ENCODE measurements at places on chromosomes 5 and 9.

DNA sequence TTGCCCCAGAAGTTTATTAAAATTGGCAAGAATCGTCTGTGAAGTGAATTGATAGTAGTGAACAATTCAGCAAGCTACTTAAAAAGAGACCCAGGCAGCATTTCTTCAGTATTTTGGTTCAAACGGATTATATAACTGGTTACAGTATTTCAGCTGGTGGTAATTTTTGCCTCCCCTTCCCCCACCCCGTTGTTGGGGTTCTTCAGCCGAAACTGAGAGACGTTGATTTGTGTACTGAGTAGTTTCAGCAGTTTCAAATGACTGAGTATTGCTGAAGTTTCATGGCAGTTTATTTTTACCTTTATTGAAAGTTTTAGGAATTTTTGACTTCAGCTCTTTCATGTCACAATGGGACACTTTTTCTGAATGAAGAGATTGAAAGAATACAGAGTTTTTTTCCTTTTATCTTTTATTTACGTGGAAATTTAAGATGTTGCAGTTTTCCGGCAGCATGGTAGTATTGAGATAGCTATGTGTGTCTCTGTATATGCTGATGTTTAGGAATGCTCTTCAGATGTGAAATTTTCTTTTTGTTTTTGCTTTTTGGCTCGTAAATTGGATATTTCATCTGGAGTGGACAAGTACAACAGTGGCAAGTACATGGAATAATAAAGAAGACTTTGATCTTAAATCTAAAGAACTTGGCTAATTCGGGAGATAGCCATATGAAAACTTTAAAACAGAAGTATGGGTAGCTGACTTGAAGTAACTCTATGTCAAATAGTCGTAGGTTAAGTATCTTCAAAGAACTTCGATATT is 1.9 kb downstream of the GPBP1 start:
- DNase-seq = no peak

- DNase-seq = no peak
Observed at GRCh38 chr9:98971915-98972223, 28.2 kb downstream of the COL15A1 start.

GRCh38 chr5:137374110-137374714 is 124.9 kb downstream of the SPOCK1 start:
- peak; percentile 94 for DNase-seq

DNA sequence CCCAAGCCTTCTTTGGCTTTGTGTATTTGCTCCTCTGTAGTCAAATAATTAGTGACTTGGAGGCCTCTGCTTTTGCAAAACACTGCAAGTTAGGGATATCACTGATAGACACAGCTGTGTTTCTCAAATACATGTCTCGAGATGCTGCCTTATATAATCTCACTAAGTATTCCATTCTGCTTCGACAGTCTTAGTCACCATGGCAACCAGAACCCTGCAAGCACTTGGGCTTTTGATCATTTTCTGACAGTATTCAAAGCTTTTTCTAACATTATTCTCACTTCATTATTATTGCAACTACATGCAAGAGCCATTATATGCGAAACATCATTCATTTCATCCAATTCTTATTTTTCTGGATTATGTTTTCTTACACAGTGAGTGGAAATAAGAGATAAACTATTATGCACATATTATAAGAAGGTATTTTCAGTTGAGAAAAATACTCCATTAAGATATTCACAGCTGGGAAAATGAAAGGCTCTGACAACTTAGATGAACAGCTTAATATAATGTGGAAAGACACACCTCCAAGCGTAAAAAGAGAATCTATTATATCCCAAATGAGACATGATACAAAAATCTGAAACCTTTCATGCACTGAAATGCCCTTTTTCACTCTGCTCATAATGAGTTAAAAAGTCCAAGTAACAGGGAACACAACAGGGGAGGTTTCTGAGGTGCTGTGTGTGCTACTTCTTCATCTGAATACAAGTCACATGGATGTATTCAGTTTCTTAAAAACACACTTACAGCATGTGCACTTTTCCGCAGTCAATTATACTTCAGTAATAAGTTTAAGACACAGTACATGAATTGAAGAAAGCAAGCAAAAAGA is 93.9 kb downstream of the SCAI start:
- DNase-seq = no peak

- DNase-seq = no peak
Observed at GRCh38 chr5:147398860-147399259, 111.0 kb downstream of the DPYSL3 start.

GRCh38 chr5:149172261-149172660 is 31.0 kb downstream of the ABLIM3 start:
- DNase-seq = no peak

- no peak for DNase-seq
Observed at GRCh38 chr5:40043916-40044315, 619.1 kb upstream of the DAB2 start.

GRCh38 chr5:155728146-155728856 is 598.7 kb upstream of the SGCD start:
- peak; percentile 62 for DNase-seq

- no peak for DNase-seq
Observed at GRCh38 chr9:126452106-126452505, 125.5 kb downstream of the MVB12B start.

GRCh38 chr5:36150676-36151433 is 832 bp downstream of the LMBRD2 start:
- DNase-seq = peak; percentile 51

DNA sequence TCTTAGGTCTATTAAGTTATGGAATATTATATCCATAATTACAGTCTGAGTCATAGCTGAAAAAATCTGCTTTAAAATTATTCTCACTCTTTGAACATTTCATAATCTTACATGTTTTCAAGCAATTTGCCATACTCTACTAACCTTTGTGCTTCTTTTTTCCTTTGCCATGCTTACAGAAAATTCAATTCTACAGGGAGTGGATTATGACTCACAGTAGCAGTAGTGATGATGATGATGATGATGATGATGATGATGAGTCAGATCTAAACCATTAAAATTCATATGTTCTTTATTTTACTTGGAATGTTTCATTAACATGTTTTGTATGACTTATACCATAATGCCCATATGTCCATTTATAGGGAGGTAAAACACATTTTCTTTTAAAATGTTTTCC is 207.1 kb downstream of the VPS13A start:
- no peak for DNase-seq

DNA sequence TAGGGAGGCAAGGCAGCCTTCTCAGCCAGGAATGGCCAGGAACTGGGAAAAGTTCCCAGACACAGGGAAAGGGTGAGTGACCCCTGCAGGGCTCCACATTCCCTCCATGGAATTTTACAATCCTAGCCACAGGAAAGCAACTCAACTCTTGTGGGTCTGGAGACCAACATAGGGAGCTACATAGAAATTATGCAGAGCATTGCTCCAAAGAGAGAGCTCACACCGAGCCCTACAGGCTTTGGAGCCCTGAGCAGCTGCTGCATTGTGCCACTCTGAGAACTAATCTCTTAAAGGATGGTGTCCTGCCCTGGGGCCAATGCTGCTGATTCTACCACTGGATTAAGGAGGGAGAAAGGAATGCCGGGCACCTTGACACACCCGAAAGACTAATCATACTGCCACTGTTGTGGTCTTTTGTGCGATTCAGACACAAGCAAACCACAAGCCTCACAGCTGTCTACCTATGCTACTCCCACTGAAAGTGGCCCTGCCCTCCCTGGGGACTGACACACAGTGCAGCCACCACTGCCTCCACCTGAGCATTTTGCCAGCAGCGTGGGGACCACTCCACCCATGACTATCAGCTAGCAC is 1089.8 kb upstream of the NUDT12 start:
- DNase-seq = no peak

GRCh38 chr5:127958421-127959011 is 125.0 kb upstream of the SLC12A2 start:
- peak; percentile 40 for DNase-seq

DNA sequence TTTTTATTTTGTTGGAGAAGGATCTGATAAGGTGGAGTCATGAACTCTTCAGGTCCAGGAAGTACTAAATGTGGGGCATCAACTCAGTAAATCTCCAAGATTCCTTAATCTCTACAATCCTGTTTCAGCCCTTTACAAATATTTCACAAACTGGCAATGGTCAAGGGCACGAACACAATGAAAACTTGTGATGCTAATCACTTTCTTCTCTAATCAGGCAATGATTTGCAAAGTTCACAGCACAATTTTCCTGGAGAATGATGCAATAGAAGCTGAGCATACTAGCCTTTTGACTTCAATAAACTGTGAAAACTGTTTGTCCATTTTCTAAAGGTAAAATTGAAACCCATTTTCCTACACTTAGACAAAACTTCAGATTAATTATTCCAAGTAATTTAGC is 16.9 kb downstream of the GDF9 start:
- no peak for DNase-seq

GRCh38 chr9:23341346-23341745 is 484.7 kb downstream of the ELAVL2 start:
- DNase-seq = no peak

DNA sequence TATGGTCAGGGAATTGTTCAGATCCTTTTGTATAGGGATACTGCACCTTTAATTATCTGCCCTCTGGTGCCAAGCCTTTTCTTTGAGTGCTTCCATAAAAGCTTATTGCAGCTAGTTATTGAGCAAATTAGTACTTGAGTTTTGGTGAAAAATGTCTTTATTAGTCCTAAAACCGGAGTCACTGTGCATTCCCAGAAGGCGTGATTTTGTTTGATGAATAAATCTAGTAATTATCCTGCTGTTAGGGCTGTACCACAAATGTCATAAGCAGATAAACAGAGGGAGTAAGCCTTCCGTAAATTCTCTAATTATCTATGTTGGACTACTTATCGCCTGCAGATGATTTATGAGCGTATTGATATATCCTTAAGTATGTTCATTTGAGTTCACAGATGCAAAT is 620.7 kb upstream of the ARRDC3 start:
- peak; percentile 47 for DNase-seq

- DNase-seq = no peak
Observed at GRCh38 chr5:20287640-20288039, 299.6 kb upstream of the CDH18 start.

GRCh38 chr5:107242411-107243219 is 428.1 kb downstream of the EFNA5 start:
- no peak for DNase-seq

DNA sequence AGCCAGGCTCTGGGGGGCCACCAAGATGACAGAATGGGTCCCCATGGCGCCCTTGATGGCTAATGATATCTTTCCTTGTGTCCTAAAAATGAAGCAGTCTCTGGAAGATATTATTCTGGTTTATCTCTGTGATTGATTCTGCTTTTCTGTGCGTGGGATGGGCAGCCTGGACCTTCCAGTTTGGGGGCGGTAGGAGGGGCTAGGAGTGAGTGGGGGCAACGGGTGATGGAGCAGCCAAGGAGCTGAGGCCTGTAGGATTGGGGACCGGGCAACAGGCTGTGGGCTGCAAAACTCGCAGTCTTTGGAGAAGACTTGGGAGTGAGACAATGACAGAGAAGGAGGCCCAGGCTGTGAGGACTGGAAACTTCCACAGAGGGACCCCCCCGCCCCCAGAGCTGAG is 8.8 kb downstream of the PRRX2 start:
- DNase-seq = no peak

DNA sequence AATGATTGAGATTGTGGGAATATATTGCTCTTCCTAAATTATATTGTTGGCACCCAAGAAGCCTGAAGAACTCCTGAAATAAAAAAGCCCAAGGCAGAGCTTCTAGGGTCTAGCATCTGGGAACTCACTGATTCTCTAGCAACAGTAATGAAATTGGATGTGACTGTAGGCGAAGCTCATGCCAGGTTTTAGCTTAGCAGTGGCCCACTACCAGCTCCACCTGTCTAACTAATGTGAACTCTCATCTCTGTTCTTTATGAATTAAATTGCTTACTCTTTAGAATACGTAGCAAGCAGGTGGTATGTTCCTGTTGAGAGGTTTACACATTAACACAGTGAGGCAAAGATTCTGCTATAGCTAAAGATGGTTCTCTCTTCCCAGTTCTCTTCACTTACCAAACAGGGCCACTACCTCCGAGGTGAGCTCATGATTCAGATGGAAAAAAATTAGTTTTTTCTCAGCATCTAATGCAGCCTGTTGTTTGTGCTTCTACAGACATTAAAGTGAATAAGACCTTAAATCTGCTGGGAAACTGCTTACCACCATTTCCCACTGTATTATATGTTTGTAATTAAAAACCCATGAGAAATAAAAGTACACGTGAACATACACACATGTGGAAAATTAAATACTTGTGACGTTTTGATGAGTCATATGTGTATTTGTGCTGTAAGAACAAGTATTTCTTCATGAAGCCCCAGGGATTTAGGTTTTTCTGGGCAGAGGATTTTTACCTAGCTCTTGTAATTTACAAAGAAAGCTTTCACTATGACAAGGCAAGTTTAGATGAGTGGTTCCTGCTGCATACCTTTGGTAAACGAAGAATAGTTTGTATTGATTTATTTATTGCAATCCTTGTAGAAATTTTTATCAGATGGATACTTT is 360.1 kb downstream of the KDM4C start:
- peak; percentile 71 for DNase-seq

GRCh38 chr5:123599171-123599570 is 87.2 kb downstream of the CSNK1G3 start:
- no peak for DNase-seq

GRCh38 chr9:36118706-36119105 is 17.8 kb upstream of the GLIPR2 start:
- peak; percentile 53 for DNase-seq

- DNase-seq = no peak
Observed at GRCh38 chr5:107597247-107597646, 73.5 kb downstream of the EFNA5 start.

DNA sequence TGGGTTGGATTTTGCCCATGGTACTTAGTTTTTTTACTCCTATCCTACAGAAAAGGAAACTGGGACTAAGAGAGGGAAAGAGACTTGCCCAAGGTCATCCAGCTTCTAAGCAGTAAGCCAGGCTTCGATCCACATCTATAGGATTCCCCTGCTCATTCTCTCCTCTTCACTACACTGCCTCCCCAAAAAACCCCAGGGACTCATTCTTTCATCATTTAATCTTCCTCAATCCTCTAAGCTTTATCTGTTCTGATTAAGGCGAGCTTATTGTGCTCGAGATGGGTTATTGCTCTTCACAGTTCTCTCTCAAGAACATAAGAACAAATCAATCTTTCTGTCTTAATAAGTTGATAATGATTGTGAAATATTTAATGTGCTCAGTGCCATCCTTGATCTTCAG is 511.1 kb upstream of the BRINP1 start:
- DNase-seq = no peak

DNA sequence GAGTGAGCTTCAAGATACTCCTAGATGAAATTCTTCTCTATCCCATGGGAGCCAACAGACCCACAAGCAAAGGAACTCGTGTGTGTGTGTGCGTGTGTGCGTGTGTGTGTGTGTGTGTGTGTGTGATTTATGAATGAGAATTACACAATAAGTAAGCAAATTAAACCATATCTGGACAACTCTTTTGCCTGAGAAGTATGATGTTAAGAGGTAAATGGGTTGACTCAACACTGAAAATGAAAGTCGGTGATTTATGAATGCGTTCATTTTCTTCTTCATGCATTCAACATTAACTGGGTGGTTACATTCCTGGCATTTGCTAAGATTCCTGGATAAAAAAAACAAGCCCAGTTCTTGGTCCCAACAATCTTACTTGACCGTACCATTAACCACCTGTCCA is 171.3 kb upstream of the ZNF462 start:
- no peak for DNase-seq

Measured in NCI-H1092 treated with DMSO at 0.1 percent for 48 hours (cell line).